ENCODE measurements at places on chromosomes 4 and X.

DNA sequence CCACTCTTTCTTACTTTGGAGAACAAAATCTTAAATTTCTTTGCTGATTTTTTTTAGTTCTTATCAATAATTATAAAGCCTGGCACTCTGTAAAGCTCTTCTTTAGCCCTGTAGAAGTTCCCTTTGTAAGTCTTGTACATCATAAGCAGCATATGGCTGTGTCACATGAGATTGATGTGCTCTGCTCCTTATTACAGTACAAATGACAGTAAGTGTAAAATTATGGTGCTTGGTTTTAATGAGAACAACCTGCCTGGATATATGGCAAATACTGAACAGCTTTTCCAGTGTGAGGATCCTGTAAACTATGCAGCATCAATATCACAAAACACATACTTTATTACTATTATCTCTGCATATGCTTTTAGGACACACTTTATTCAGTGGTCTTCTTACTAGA is 145.9 kb upstream of the GNPDA2 start:
- DNase-seq, result no peak

GRCh38 chrX:47629419-47630200 is at the start of gene CFP:
CFP (minus strand) TSS chrX:47629930; CDS start chrX:47629844, 86 bp downstream.
- no peak for DNase-seq

- no peak for DNase-seq
These were observed 116.6 kb downstream of the PTCHD1 start for GRCh38 chrX:23451266-23451665.

- no peak for DNase-seq
These were observed 983.4 kb upstream of the ADGRL3 start for GRCh38 chr4:60216752-60217151.
